ENCODE measurements at places on chromosomes 4 and X.

DNA sequence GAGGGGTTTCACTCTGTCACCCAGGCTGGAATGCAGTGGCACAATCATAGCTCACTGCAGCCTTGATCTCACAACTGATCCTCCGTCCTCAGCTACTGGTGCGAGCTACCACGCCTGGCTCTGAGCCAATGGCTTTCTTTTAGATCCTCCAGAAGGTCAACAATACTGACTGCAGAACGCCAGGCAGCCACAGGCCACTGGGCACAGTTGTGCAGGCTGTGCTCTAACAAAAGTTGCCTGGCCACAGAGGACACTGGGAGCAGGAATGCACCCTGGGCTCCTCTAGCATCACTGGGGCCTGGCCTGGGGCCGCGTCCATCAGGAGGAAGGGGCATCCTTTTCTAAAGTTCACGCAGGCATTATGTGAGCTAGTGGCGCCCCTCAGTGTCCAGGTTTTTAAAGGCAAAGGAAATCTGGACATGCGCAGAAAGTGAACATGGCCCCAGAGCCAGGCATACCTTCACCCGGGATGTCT, 14.9 kb upstream of the PORCN start:
- no peaks in the 10 kb centered on the region for H3K27me3 ChIP-seq
- no peak for DNase-seq
- H3K36me3 ChIP-seq = no peaks in the 10 kb centered on the region
- no peak overlapping the region for H3K4me3 ChIP-seq
- H3K4me1 ChIP-seq = peaks cover 33% of the 10 kb centered on the region

GRCh38 chrX:48714573-48714972, 18.0 kb downstream of the SUV39H1 start:
- DNase-seq = no peak
- peaks cover 17% of the 10 kb centered on the region for H3K4me1 ChIP-seq
- H3K27ac ChIP-seq = no peak overlapping the region
- no peak overlapping the region for H3K4me3 ChIP-seq

DNA sequence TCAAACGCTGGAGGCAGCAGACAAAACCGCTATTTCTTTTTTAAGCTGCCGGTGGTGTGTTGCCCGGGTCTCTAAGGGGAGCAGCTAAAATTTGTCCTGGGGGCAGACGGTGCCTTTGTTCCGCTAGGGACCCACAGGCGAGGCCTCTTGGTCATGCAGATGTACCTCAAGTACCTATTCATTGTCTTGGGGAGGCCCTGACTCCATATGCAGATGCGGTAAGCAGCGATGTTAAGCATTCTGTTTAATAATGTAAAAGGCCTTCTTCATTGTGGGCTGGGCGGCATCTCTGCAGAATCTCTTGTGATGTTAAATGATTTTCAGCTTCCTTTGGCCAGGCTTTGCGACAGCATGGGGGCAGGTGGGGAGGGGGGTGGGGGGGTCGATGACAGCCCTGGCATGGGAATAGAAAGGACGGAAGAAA, 98.9 kb upstream of the PJA1 start:
- no peaks in the 10 kb centered on the region for H3K36me3 ChIP-seq
- H3K4me3 ChIP-seq = no peak overlapping the region
- H3K27ac ChIP-seq = no peak overlapping the region
- H3K4me1 ChIP-seq = no peaks in the 10 kb centered on the region

- no peak overlapping the region for H3K4me3 ChIP-seq
- no peaks in the 10 kb centered on the region for H3K36me3 ChIP-seq
- H3K4me1 ChIP-seq = no peaks in the 10 kb centered on the region
- H3K27me3 ChIP-seq = peaks cover 5% of the 10 kb centered on the region
- no peak overlapping the region for H3K27ac ChIP-seq
These were observed 469.5 kb downstream of the GBA3 start for GRCh38 chr4:23162275-23162674.

- H3K4me3 ChIP-seq = no peak overlapping the region
- DNase-seq = no peak
- no peaks in the 10 kb centered on the region for H3K36me3 ChIP-seq
- H3K27ac ChIP-seq = no peak overlapping the region
- H3K27me3 ChIP-seq = peaks cover 47% of the 10 kb centered on the region
These were observed 15.9 kb upstream of the CCNQ start for GRCh38 chrX:153614818-153615217.

DNA sequence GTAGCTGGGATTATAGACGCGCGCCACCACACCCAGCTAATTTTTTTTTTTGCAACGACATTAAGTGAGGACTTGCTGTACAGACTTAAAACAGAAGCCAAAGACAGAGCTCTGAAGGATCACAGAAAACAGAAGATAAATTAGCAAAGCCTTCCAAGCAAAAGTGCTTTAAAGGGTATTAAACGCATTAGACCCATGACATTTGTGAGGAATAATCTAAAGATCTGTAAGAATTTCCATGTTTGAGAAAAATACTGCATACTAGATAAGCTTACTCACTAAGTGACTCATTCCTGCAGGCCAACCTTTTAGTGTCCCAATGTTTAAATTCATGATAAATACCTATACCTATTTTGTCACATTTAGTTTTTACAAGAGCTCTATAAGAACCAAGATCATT, 27.4 kb downstream of the SMARCA1 start:
- peaks cover 21% of the 10 kb centered on the region for H3K4me1 ChIP-seq
- H3K27me3 ChIP-seq = no peaks in the 10 kb centered on the region
- peaks cover 28% of the 10 kb centered on the region for H3K36me3 ChIP-seq
- H3K27ac ChIP-seq = peak overlapping the region; percentile 46
- H3K4me3 ChIP-seq = no peak overlapping the region

DNA sequence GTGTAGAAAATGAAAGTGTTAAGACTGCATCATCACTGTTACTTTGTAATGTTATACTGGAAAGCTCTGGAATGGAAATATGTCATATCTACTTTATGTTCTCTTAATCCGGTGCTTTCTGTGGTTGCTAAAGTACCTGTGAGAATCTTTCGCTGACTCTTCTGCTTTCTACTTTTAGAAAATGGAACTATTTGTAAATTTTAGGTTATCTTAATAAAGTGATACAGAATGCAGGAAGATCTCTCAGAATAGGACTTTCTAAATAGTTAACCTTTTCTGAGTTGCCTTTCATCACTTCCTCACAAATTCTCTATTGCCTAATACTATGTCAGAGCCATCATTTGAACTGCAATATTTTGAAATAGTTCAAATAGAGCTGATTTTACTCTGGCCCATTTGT, 69.3 kb downstream of the BMP2K start:
- no peaks in the 10 kb centered on the region for H3K4me1 ChIP-seq
- no peak for DNase-seq
- peak overlapping the region; percentile 7 for H3K27ac ChIP-seq

DNA sequence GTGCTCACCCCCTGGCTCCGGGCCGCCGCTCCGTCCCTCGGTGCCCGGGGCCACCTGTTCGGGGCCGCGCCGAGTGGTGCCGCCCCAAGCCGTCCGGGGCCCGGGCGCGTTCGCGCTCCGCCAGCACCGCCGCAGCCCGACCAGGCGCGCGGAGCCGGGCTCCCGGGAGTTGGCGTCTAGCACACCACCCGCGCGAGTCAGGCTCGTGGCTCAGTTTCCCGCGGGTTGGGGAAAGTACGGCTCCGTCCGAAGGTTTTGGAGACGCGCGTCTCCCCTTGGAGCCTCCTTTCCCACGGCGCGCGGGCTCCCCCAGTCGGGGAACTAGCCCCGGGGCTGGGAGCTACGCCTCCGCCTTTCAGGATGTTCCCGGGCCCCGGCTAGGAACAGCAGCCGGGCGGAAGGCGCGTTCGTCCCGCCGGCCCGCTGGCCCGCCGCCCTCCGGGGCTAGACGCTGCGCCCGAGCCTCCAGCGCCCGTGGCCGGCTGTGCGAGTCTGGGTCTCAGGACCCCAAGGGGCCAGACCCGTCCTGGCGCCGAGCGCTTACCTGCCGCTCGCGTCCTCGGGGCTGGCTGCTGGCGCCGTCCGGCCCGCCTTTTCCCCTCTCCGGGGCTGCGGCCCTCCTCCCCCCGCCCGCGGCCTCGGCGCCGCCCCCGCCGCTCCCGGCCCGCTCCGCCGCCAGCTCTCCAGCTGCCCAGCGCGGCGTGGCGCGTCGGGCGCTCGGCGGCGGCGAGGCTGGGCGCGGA, at the start of gene ADGRG2:
ADGRG2 (minus strand) TSS at position 571 of the 743 bp plus-strand sequence. CDS start 53,634 bp downstream, outside the sequence.
- no peaks in the 10 kb centered on the region for H3K4me1 ChIP-seq
- peak within 1 kb of the TSS; percentile 51 for H3K4me3 ChIP-seq
- H3K27me3 ChIP-seq = peaks cover 35% of the 10 kb centered on the region
- no peaks in the 10 kb centered on the region for H3K36me3 ChIP-seq
- peak; percentile 87 for DNase-seq
- H3K27ac ChIP-seq = no peak within 1 kb of the TSS
